CD4-positive, alpha-beta T cell treated with Interleukin-2 at 100 ng/mL for 4 hours (primary cell): ENCODE measurements at places on chromosomes 5 and 9.

DNA sequence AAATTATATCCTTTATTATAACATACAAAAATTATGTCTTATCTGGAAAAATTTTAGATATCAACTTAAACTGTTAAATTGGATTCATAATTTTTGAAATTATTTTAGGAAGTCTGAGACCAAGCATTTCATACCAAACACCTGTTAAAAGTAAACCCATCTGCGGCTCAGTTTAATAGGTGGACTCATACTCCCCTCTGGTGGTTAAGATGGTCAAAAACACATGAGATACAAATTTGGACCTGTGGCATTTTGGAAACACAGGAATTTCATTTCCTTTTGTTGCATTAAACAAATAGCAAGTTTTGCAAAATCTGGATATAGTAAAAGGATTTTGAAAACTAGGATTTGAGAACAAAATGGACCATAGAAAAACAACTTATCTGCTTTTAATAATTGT is 53.7 kb downstream of the RGMB start:
- DNase-seq = no peak

DNA sequence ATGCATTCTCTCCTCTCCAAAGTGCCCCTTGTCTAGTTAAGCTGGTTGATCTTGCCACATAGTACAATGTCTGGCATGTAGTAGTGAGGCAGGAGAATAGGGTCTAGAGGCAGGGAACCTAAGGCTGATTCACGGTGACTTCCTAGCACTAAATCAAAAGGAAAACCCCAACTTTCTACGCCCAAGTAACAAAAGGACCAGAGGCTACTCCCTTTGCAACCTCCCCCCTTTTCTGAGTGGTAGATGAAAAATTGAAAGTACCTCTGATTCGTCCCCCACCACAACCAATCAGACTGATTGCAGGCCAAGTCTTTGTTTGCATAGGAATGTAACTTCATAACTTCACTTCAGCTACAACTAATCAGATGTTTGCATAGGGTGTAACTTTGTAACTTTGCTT is 278.8 kb downstream of the PSAT1 start:
- no peak for DNase-seq

DNA sequence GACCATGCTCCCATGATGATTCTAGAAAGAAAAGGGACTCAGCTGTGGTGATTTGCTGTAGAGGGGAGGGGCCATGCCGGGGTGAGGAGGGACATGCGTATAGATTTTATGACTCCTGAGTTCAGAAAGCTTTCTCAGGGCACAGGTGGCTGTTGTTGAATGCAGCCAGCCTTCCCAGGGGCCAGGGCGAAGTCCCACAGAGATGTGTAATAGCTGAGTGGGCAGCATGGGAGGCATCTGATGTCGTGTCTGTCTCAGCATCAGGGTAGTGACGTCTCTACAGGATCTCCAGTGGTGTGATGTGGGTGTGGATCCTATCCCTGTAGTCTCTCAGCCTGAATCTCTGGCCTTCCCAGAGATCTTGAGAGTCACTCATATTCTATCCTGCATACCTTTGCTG is 7.8 kb upstream of the BOD1 start:
- no peak for DNase-seq

- DNase-seq = no peak
Observed at GRCh38 chr5:173155912-173156311, 11.6 kb downstream of the BNIP1 start.

DNA sequence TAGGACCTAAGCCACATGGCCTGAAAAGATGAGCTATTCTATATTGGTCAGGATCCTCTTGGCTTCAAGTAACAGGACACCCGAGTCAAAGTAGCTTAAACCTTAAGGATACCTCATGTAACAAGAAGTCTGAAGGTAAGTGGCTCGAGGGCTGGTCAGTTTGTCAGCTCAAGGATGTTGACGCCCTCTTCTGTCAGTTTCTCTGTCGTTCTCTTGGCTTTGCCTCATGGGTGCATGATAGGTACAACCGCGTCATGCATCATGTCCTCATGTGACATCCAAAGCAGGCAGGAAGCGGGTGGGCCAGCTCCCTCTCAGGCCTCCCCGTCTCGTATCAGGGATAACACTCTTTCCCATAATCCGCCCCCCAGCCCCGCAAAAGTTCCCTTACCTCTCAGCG is 22.1 kb upstream of the TCERG1 start:
- DNase-seq = no peak

DNA sequence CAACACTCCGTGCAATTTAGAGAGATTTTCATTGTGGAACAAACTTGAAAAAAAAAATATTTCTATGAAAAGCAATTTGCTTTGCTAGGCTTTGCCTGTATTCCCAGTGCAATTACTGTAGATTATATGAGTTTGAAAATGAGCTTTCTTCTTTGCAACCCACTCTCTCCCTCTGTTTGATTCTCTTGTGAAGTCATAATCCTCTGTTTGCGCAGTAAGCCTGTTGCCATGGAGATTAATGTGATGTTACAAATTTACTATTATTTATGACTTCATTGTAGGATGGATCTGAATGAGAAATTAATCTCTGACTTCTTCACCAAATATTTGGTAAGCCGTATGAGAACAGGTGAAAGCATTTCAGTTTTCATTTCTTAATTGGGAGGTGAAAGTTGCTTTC is 320.3 kb downstream of the SPATA31D1 start:
- no peak for DNase-seq

DNA sequence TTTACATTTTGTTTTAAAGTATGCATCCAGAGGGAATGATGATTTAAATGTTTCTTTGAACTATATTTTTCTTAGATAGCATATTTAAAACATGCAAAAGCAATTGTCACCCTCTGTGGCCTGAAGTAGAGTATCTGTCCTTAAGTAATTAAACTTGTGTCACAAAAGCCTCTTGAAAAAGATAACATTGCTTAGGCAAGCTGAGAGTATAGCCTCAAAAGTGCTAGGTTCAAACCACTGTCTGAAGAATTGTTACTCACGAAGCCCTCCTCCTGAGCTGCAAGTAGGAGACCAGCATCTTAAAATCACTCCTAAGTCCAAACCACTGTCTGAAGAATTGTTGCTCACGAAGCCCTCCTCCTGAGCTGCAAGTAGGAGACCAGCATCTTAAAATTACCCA is 378.0 kb upstream of the PRR16 start:
- DNase-seq = no peak

- no peak for DNase-seq
Observed at GRCh38 chr9:131824155-131824594, 84.3 kb upstream of the RAPGEF1 start.

- DNase-seq = no peak
Observed at GRCh38 chr5:172793577-172794488, 22.8 kb upstream of the DUSP1 start.

GRCh38 chr5:17219006-17219422 is 1.6 kb downstream of the BASP1 start:
- DNase-seq = no peak

- no peak for DNase-seq
Observed at GRCh38 chr5:41794471-41794870, 75.8 kb downstream of the OXCT1 start.
